ENCODE measurements at places on chromosomes 13 and 19.
A peak's percentile ranks its signal among the peaks of the same experiment; 100 is the strongest.

DNA sequence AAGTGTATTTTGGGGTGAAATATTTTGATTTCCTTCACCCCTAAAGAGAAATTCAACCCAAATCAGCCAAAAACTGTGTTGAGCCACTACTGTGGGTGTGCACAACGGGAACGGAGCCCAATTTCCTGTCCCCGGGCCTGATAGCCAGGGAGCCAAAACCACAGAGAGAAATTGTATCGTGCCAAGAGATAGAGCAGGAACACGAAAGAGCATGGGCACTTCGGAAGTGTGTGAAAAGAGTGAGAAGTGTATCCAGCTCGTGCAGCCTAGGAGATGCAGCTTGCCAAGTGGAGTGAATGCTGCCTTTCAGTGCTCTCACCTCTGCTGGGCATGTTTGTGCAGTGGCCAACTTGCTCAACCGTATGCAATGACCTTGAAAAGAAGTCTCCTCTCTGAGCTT is 19.4 kb upstream of the PLEKHF1 start:
- DNase-seq: no peak

GRCh38 chr13:112759053-112759452 is 69.2 kb downstream of the ATP11A start:
- no peak for DNase-seq

- peak; percentile 15 for DNase-seq
These were observed 823 bp downstream of the TLE5 start for GRCh38 chr19:3061182-3062161.

DNA sequence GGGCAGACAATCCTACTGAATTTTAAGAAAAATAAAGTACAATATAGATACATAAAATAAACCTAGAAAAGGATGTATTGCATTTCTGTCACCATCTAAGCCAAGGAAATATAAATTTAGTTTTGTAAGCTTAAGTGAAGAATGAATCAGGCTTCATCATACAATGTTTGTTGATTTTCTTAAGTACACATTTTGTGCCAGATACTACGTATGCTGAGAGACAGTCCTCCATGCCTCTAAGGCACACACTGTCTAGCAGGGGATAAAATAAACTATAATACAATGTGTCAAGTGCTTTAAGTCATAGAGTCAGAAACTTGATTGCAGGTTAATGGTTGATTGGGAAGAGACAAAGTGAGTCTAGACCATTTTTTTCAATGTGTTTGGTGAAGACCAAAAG is 465.7 kb downstream of the TBC1D4 start:
- no peak for DNase-seq

DNA sequence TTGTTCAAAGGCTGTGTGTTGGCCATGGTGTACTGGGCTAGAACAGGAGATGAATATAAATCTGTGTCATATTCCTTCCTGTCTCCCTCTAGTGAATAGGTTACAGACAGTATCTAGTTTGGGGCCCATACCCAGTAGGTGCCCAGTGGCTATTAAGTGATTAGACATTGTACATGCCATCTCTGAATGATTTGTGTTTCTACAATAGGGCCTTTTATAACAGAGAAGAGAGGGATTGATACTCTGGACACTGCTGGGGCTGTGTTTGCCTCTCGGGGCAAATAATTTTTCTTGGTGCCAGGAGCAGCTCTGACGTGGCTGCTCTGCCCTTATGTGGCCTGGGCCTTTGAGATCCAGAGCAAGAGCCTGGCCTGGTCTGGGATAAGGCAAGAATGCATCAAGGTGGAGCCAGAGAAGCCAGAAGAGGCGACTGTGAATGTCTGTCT is 403.1 kb downstream of the SPRY2 start:
- DNase-seq: no peak

GRCh38 chr13:30535046-30535445 is 69.3 kb upstream of the HMGB1 start:
- DNase-seq: no peak

DNA sequence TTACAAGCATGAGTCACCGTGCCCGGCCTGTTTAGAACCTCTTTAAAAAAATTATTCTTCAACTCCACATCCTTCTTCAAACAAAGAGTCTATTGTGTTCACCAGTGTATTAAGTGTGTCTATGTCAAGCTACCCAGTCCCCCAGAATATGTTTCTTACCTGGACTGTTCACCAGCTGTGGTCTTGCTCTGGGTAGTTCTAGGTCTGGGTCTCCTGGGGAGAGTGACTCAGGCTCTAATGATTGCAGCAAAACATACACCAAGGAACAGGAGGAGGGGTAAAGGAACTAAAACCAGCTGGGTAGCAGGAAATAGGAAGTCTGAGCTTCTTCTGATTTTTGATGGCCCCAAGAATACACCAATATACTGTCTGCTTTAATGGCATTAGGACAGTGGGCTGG is at the start of gene FPR1:
Gene FPR1 (minus strand): TSS at position 224 of the 400 bp plus-strand sequence. CDS start 4,884 bp downstream, outside the sequence.
- DNase-seq: peak; percentile 87

DNA sequence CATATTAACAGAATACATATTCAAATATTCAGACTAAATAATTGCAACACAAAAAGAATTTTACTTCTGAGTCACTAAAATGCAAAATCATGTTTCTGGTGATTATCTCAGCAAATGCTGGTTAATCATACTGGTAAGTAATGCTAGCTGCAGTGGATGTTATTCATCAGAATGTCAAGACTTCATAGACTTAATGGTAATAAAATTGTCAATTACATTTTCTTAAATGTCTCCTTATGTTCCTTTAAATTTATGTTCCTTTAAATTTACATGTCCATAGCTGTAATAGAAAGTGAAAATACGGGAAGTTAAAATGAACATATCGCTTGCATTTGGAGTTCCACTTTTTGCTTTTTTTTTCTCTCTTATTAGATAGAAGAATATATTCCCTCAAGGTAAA is 853.0 kb downstream of the SLITRK6 start:
- peak; percentile 14 for DNase-seq

DNA sequence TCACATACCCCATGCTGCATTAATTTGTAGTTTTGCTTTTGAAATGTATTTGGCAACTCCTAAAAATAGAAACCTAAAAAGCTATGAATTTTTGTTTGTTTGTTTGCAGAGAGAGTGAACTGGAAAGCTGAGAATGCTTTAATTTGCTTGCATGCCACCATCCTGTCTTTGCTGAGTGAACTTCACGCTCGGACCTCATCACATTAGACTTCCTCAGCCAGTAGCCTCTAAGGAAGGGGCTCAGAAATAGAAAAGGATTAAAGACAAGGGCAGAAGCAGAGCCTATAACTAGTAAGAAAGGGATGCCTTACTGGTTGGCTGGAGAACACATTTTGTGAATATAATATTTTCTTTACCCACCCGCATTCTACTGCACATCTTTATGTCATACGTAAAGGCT is 275.1 kb downstream of the DCLK1 start:
- DNase-seq: no peak

- no peak for DNase-seq
These were observed 2.3 kb downstream of the RPL13A start for GRCh38 chr19:49489601-49490167.

DNA sequence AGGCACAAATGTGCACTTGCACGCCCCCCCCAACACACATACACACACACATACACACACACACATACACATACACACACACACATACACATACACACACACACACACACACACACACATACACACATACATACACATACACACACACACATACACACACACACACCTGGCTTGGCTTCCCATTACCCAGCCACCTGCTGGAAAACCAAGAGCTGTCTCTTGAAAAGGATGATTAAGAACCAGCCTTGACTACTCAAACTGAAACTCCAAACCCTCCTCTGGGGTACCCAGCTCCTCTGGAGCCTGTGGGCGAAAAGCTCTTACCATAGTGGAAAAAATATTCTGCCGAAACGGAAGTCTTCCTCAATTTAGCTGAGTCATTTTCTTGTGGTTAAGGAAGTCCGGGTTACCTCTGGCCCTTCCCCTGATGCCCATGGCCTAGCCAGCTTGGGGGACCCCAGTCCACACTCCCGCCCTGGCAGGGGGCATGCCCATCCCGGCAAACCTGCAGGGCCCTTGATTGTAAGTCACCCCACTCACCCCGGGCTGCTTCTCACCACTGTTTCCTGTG is 21.9 kb downstream of the CEBPA start:
- DNase-seq: peak; percentile 74

GRCh38 chr19:10433131-10433536 is 12.8 kb downstream of the PDE4A start:
- DNase-seq: no peak

DNA sequence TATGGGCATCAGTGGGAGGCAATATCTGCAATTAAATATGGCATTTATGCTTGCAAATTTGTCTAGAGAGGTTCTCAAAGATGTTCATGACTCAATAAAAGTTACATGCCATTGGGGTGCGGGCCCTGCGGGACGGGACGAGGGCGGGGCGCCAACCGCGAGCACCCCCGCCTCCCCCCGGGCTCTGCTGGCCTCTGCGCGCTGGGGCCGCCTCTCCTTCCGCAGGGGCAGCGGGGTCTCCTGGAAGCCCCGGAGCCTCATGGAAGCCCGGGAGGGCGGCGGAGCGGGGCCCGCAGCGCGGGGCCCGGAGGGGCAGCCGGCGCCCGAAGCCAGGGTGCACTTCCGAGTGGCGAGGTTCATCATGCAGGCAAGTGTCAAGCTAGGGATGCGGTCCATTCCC is 179.2 kb downstream of the TPTE2 start:
- DNase-seq: no peak

DNA sequence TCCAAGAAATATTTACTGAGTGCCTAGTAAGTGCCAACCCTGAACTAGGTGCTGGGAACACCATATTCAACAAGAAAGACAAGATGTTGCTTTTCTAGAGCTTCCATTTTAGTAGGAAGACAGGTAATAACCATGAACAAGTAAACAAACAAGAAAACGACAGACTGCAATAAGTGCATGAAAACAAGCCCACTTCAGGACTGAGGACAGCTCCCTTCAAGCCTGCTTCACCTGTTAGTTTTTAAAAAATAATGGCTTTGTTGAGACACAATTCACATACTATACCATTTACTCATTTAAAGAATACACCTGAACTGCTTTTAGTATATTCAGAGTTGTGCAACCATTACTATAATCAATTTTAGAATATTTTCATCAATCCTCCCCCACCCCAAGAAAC is 30.4 kb downstream of the CYP4F22 start:
- DNase-seq: no peak

GRCh38 chr13:29926098-29926476 is 75.7 kb upstream of the UBL3 start:
- no peak for DNase-seq

DNA sequence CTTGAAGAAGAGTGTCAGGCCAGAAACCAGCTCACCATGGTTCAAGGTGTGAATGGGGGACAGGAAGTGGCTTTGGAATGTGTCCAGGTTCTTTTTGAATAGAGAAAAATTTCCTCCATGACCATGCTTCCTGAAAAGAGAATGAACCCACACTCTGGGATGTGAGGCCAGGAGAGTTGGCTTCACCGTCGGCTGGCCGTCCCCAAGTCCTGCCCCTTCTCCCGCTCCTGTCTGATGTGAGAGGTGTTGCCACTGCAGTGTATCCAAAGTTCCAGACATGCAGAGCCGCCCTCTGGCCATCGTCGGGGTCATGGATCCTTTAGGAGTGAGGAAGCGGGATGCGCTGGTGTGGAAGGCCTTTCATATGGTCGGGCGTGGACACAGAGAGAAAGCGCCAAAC is 101.2 kb downstream of the COL4A2 start:
- no peak for DNase-seq

DNA sequence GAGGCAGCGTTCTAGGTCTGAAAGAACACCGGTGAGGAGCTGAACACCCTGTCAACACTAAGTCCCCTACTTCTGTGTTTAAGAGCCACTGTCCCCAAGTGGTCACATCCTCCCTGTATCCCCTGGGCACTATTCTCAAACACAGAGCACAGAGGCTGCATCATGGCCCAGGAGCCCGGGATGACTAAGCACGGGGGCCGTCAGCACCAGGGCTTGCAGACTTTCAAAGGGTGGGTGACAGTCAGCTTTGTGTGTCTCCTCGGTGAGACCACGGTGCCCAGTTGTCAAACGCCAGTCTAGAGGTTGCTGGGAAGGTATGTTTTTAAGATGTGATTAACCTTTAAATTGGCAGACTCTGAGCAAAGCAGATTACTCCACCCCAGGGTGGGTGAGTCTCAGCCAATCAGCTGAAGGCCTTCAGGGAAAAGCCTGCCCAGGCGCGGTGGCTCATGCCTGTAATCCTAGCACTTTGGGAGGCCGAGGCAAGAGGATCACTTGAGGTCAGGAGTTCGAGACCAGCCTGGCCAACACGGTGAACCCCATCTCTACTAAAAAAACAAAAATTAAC is 8.0 kb downstream of the MAP2K2 start:
- DNase-seq: no peak

DNA sequence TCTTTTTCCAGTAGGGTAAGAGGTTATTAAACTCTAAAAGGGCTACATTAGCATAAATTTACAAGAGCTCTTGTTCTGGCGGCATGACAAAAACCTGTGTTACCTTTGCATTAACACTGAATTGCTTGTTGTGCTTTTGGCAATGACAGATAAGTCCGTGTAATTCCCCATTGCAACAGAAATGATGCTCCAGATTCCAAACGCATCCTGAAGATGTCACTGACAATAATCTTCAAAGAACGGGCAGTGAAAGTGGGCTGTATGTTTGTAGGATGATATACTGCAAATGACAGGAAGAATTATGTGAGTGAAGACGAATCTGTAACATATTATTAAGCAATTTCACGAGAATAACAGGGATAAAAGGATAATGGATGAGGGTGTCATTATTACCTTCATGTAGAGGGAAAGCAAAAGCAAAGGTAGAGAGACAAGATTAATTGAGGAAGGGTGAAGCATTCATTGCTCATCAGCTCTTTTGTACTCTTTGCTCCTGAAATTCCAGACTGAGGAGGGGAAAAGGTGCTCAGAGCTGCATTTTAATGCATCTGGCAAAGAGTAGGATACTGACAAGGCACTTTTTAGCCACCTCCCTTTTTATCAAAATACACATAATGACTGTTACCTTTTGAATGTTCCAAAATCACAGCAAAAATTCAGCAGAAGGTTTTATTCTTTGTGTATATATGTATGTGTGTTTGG is 38.5 kb upstream of the MAB21L1 start:
- no peak for DNase-seq

DNA sequence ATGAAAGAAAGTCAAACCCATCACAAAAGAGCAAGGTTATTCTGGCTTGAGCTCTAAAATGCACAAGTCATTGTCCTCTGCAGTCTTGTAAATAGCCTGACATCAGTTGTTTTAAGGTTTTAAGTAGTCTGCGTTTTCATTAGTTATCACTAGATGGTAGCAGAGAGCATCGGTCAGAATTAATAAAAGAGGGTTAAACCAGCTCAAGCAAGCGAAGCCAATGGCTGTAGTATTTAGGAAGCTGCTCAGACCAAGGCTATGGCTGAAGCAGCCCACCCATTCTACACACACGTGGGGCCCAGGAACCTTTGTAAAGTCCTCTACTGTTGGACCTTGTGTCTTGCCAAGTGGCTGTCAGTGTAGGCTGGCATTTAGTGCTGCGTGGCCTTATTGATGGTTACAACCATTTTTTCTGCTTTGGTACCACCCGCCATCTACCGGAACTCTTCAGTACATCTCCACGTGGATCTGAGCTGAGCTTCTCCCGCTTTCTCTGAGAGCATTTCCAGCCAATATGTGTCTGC is 13.3 kb upstream of the ZNF57 start:
- DNase-seq: peak; percentile 62

Data from suppressor macrophage treated with lipopolysaccharide for 4 hours (primary cell).